Gastroesophageal sphincter (tissue), 4 donors: ENCODE measurements at places on chromosomes 6 and 20. TPM values are rescaled to one million over a fixed set of nuclear protein-coding genes. Genes with fewer than 3 reads are reported as not detected.

Gene PKHD1
- not detected for total RNA-seq

Gene SLC22A3
- 24.5 TPM for total RNA-seq

DNA sequence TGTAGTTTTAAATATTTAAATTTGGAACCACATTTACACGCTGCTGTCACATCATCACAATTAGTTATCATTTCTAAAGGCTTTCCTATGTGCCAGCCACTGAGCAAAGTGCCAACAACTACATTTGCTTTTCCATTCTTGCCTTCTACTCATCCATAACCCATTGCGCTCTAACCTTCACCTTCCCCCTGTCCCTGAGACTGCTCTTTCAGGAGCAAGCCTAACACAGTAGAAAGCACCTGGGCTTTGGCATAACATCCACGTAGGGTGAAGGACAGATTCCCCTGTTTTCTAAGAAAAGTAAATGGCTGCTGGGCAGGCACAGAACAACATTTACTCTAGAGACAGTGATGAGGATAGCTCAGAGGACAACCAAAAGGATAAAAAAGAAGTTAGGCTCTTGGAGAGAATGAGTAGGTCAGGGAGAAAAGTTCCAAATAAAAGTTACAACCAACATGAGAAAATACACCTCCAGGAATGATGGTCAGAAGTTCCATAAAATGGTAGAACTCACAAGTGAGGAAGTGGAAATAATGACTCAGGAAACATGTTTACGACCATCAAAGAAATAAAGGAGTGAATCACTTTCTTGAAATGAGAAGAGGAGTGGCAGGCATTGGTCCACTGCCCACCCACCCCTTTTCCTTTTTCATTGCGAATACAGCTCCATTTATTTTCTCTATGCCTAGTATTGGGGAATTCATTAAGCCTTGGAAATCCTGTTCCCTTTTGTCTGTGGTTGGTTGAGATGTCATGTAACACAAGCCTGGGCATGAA lies 77.2 kb downstream of the PFDN4 start:
- ATAC-seq, result no peak

DNA sequence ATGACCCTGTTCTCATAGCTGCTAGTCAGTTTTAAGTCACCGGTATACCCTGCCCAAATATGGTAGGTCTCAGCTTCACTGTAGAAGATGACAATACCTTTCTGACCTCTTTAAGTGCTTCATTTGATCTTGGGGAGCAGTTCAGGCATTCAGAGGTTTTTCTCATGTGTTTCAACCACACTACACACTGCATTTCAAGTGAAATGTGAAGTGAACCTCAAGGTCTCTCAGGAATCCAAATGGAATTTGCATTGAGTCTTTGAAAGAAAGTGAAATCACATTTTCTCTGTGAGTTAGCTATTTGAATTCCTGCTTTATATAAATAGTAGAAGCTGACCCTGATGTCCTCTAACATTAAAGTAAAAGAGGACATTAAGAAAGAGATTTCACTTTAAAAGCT lies 461.6 kb downstream of the ADGRB3 start:
- ATAC-seq, result no peak

DNA sequence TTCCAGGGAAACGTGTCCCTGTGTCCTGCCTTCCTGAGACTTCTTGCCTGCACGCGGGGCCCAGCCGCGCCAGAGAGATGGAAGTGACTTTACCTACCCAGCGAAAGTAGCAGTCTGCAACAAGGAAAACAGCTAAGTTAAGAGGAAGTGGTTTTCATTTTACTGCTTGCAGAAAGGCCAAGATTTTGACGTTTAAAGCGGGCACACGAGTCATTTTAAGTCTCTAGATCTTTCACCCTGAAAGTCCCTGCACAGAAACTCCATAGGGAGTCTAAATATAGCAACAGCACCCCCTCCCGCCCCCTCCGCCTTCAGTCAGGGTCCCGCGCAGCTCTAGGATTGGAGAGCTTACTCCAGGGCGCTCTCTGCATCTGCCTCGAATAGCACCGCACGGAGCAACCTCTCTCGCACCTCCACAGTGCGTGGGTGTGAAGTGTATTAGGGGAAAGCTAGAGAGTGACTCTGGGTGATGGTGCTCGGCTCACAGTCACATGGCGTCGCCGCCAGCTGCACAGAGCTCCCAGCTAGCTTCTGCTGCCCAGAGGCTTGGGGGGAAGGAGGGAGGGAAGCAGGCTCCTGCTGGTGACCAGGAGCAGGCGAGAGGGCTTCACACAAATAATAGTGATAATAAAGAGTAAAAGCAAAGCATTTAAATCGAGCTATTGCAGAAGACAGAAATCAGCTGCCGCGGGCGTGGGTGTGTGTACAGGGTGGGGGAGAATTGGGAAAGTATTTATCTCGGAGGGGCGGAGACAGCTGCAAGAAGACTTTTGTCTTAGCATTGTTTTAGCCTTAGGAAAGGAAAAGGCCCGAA lies 1.8 kb upstream of the KCNQ5 start:
- peak; percentile 40 for ATAC-seq
